ENCODE measurements at places on chromosomes 2 and 18.

- peak; percentile 96 for DNase-seq
Measured at GRCh38 chr18:46173393-46174341, 69.5 kb downstream of the HAUS1 start.

GRCh38 chr2:72035518-72036172, 112.0 kb downstream of the CYP26B1 start:
- DNase-seq = no peak

GRCh38 chr2:149954981-149955600, 367.5 kb upstream of the MMADHC start:
- DNase-seq = no peak

- DNase-seq = no peak
Measured at GRCh38 chr2:186749219-186749618, 55.4 kb downstream of the FAM171B start.

- no peak for DNase-seq
Measured at GRCh38 chr2:238568455-238569440, 142.0 kb downstream of the ASB1 start.

DNA sequence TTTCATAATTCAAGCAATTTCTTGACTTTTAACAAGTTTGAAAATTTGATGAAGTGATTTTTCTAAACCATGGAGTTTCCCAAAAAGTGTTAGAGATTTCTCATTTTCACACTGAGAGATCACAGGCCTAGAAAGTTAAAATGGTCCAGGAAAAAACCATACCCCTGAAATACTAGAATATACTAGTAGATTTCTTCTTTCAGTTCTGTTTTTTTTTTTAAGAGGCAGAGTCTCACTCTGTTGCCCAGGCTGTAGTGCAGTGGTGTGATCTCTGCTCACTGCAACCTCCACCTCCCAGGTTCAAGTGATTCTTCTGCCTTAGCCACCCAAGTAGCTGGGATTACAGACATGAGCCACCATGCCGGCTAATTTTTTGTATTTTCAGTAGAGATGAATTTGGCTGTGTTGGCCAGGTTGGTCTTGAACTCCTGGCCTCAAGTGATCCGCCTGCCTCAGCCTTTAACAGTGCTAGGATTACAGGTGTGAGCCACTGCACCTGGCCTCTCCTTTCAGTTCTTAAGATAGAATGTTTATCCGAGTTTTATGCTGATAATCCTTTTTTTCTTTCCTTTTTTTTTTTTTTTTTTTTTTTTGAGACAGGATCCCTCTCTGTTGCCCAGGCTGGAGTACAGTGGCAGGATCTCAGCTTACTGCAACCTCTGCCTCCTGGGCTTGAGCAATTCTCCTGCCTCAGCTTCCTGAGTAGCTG, 14.4 kb downstream of the MTHFD2 start:
- no peak for DNase-seq

GRCh38 chr2:195575016-195575415, 82.0 kb upstream of the SLC39A10 start:
- no peak for DNase-seq

DNA sequence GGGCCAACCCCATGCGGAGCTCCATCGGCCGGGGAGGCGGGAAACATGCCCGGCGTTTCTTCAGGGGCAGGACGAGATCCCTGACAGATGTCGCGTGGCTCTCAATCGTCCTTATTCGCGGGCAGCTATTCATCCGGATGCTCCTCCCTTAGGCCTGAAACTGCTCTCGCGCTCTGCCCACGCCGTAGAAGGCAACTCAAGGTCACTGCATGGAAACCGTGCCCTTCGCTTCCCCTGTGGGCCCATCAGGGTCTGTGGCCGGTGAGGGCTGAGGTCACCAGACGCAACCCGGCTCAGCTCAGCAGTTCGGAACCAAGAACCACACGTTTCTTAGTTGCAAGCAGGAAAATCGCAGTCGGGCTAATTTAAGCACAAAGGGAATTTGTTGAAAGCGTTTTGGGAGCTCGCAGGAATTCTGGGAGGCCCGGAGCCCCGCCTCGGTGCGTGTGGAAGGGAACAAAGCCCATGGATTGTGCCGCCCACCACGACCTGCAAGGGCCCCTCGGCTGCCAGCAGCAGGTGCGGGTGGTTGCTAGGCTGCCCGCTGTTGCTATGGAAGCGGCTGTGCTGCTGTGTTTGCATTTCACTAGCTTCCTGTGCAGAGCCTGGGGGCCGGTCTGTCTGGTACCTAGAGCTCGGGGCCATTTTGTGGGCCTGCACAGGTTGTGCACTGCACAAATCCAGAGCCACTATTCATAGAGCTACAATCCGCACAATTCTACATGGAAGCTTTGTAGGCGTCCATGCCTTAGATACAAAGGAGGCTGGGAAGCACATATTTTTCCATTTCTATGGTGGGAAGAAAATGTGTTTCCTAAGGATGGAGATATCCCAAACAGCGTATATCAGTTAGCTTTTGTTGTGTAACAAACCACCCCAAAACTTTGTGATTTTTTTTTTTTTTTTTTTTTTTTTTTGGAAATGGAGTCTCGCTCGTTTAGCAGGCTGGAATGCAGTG, 6.0 kb upstream of the ALLC start:
- DNase-seq = peak; percentile 84

- DNase-seq = no peak
Measured at GRCh38 chr2:65518751-65519150, 86.4 kb upstream of the SPRED2 start.

DNA sequence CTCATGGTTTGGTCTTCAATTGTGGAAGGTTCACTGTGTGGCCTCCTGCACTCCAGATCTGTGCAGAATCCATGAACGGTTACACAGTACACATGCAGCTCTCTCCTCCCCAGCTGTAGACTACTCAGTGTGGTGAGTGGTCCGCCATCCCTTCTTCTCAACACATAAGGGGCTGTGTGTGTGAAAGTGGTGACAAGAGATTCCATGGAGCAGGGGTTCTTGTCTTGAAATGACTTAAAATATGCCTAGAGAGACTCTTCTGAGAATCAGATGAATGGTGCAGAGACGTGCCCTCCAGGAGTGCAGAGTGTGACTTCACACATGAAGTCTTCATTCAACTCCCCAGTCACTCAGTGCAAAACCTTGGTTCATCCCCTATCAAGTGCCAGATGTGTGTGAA, 151.0 kb upstream of the COPS8 start:
- no peak for DNase-seq

GRCh38 chr2:11617984-11618707, 51.8 kb downstream of the NTSR2 start:
- no peak for DNase-seq

- DNase-seq = no peak
Measured at GRCh38 chr2:33111002-33111446, 164.3 kb downstream of the LTBP1 start.

- DNase-seq = peak; percentile 15
Measured at GRCh38 chr2:240250985-240251847, 110.8 kb upstream of the OTOS start.

GRCh38 chr2:207226671-207227061, 60.9 kb upstream of the KLF7 start:
- peak; percentile 28 for DNase-seq

- DNase-seq = no peak
Measured at GRCh38 chr2:133721118-133721517, 152.9 kb upstream of the NCKAP5 start.

- DNase-seq = no peak
Measured at GRCh38 chr18:58362027-58362575, 266.8 kb downstream of the ALPK2 start.

- no peak for DNase-seq
Measured at GRCh38 chr2:128289439-128289838, 29.2 kb downstream of the HS6ST1 start.

- no peak for DNase-seq
Measured at GRCh38 chr18:49757513-49758262, 55.6 kb downstream of the ACAA2 start.

DNA sequence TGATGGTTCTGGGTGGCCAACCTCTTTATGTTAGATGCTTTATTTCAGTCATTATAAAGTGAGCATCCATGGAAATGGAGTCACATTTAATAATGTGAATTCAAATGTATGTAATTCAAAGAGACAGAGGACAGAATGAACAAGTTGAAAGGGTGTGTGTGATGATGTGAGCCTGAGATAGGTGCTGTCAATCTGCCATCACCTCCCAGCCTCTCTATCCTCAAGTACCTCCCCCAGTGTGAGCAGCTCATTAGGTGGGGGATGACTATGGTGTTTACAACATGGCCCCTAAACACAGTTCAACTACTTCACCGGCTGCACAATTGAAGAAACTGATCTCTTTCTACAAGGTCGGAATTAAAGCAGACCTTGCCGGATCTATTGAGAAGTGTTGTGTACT, 74.7 kb upstream of the IGFBP5 start:
- no peak for DNase-seq

GRCh38 chr2:16194530-16194929, 254.2 kb downstream of the MYCN start:
- no peak for DNase-seq

DNA sequence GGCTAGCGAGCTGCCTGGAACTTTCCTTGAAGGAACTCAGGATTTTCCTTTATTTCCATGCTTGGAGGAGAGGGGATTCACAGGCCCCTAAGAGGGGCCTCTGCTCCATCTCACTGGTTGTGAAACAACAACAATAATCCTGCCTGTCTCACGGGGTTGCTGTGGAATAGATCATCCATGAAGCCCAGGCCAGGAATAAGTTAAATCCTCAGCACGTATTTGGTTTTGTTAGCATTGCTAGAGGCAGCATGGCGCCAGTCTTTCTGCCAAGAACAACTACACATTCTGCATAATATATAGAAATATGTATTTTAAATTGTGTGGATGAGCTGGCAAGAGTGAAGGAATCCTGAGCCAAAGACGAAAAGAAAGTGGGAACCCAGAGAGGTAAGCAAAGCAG, 80.8 kb upstream of the L3MBTL4 start:
- no peak for DNase-seq

DNA sequence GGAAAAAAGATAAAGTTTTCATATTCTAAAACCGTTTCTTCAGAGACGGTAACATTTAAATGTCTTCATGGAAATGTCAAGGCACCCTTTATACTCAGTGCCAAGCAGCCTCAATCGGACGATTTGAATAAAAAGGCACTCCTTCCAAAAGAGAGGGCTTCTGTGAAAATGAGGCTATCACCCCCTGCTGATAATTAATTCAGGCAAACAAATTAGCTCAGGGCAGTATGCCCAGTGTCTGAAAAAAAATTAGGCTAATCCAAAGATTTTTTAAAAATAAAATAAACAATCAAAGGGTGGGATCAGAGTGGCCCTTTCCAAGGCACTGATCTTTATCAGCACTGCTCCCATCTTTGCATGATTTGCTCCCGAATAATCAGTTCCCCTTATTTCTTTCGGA, 151.0 kb upstream of the PID1 start:
- no peak for DNase-seq

DNA sequence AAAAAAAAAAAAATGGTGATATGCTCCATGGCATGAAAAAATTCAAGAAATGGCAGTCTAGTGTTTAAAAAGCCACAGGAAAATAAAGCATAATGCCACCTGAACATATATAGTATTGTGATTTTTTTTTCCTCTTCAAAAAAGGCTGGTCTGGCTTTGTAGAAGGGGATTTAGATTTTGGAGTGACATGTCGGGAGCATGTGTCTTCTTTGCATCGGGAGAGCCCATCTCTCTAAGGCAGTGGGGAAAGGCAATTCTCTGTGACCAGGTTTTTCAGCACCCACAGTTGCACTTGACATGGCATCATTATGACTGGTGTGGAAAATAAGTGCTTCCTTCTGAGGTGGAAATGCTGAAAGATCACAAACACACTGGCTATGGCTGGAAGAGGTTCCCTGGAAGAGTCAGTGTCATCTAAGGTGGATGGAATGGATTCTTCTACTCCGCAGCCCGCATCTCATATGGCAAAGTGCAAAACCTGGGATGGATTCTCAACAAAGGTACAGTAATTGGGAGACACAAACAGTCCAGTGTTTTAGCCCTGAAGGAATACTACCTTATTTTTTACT, 172.5 kb downstream of the AGAP1 start:
- peak; percentile 21 for DNase-seq

DNA sequence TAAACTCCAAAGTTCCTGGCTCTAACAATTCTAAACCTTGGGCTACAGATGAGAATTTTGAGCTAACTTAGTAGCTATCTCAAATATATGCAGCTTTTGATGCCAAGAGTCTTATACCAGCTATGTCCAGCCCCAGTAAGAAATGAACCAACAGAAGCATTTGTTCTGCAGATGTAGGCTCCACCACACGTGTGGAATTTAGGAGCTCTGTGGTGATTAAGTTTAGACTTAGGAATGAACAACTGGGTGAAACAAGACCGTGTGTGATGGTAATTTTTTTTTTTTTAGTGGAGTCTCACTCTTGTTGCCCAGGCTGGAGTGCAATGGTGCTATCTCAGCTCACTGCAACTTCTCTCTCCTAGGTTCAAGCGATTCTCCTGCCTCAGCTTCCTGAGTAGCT, 179.7 kb downstream of the ANKRD30B start:
- no peak for DNase-seq

DNA sequence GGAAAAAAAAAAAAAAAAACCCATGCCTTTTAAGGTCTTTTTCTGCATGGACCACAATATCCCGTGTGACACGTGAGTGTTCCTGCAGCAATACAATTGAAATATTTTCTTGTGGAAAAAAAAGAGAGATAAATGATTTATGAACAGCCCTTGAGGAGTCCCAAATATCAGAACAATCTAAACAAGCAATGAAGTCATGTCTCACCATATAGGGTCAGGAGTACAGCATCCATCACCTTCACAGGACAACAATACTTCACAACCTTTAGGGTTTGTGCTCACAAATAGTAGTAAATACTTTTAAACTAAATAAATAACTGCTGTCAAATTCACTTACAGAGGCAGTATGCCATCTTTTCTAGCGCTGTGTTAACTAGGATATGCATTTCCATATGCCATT, 87.9 kb downstream of the ZEB2 start:
- no peak for DNase-seq

- no peak for DNase-seq
Measured at GRCh38 chr2:195037045-195037444, 620.0 kb upstream of the SLC39A10 start.

- peak; percentile 25 for DNase-seq
Measured at GRCh38 chr2:10413991-10414451, 34.1 kb downstream of the ODC1 start.

GRCh38 chr2:36359067-36359466, 3.5 kb downstream of the CRIM1 start:
- no peak for DNase-seq

- no peak for DNase-seq
Measured at GRCh38 chr2:96685577-96686459, 43.3 kb downstream of the FER1L5 start.
